Inflammatory macrophage (primary cell): ENCODE measurements at places on chromosomes 5 and 9.

GRCh38 chr5:103744159-103744558, 181.6 kb upstream of the NUDT12 start:
- no peak for DNase-seq

- no peak for DNase-seq
Measured at GRCh38 chr9:29150606-29151005, 1577.3 kb upstream of the C9orf72 start.

DNA sequence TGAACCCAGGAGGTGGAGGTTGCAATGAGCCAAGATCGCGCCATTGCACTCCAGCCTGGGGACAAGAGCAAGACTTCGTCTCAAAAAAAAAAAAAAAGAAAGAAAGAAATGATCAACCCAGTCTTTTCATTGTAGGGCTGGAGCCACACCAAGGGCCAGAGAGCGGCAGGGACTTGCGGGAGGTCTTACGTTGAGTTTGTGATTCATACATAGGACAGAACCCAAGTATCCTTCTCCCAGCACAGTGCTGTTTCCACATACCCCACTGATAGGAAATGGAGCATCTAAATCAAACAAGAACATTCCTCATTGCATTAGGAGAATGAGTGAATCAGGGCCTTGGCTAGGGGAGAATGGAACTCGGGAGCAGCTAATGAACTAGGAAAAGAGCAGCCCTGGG, 3.5 kb upstream of the TNIP1 start:
- DNase-seq: no peak

- no peak for DNase-seq
Measured at GRCh38 chr5:142671266-142671665, 14.6 kb downstream of the FGF1 start.

- DNase-seq: no peak
Measured at GRCh38 chr9:69442486-69442885, 117.5 kb downstream of the ENTREP1 start.

DNA sequence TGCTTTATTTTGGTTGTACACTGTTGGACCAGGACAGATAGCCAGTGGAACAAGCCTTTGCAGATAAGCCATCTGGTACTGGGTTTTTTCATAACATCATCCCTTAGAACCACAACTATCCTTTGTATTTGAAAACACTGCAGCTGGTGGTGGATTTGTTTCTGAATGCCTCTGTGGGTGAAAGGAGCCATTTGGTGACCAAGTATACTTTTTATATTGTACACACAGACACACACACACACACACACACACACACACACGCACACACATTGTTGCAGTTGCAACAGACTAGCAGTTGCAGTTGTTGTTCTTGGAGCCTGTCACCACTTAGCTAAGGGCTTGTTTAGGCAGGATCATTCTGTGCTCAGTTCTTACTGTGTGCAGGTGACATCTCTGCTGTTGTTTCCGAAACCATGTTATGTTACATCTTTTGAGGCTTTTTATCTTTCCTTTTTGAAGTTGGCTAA, 22.9 kb upstream of the CAVIN4 start:
- no peak for DNase-seq

DNA sequence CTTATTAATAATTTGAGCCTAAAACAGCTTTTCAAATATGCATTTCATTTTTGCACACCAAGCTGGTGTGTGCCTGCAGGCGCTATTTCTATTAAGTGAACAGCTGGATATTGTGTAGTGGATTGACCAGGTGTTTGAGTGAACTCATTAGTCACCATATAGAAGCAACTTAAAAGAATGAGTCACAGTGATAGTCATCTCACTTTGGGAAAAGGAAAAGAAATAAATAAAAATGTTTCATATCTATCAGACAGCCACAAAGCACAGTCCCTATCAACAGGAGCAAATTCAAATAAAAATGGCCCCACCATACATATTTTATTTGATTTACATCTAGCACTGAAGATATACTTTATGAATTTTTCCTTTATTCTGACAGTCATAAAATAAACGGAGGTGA, 456.5 kb upstream of the CDH9 start:
- no peak for DNase-seq

- no peak for DNase-seq
Measured at GRCh38 chr5:144134194-144134826, 36.1 kb downstream of the YIPF5 start.

- DNase-seq: no peak
Measured at GRCh38 chr9:101840694-101841188, 102.3 kb upstream of the GRIN3A start.

DNA sequence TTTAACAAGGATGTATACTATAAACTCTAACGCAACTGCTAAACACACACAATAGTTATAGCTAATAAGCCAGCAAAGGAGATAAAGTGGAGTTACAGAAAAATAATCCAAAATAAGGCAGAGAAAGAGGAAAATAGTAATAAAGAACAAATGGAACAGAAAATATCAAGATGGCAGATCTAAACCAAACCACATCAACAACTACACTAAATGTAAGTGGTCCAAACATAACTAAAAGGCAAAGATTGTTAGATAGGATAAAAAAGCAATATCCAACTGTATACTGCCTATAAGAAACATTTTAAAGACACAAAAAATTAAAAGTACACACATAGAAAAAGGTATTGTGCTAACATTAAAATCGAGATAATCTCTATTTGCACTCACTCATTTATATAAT, 5.6 kb upstream of the COL23A1 start:
- DNase-seq: no peak

DNA sequence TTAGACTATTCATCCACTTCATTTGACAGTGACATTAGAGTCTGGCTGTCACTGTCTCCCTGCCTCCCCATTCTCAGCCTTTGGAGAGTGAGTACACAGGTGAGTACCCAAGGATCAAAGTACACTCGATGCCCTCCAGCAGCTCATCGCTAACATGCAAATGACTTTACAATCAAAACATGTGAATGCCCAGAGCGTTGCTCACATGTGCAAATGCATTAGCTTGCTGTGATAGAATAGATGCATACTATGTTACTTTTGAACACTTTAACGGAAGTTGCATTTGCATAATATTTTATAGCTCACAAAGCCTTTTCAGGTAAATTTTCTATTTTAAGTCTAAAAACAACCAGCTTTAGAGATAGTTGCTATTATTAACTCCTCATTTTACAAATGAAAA, 107.6 kb downstream of the SYK start:
- no peak for DNase-seq

DNA sequence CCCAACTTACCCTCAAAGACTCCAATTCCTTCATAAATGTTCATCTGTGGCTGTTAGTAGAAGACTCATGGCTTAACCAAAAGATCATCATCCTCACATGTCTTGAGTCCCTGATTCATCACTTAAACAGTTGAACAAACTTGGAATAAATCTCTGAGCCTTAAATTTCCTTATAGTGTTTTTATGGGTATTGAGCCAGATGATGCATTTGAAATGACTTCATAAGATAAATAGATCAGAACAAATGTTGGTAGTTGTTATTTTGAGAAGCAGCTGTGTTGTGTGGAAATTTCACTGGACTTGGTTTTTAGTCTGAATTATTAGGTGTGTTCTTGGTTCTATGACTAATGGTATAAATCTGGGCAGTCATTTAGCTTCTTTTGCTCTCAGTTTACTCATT, 236.2 kb downstream of the NNT start:
- no peak for DNase-seq

GRCh38 chr5:83049370-83049885, 27.8 kb downstream of the TMEM167A start:
- no peak for DNase-seq

GRCh38 chr9:92558612-92559374, 23.0 kb upstream of the ECM2 start:
- DNase-seq: no peak

DNA sequence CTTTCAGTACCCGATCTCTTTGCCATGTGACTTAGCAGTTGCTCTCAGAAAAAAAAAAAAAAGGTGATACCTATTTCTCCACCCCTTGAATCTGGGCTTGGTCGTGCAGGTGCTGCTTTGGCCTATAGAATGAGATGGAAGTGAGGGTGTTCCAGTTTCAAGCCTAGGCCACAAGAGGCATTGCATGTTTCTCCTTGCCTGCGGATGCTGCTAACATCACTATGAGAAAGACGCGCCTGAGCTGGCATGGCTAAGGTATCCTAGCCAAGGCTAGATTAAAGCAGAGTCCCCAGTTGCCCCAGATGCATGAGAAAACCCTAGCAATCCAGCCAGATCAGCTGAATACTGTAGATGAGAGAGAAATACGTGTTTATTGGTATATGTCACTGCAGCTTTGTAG, 14.7 kb upstream of the CSF1R start:
- DNase-seq: no peak

- no peak for DNase-seq
Measured at GRCh38 chr9:130181678-130182380, 9.6 kb downstream of the NCS1 start.

GRCh38 chr9:2526071-2526828, 95.3 kb upstream of the VLDLR start:
- no peak for DNase-seq

DNA sequence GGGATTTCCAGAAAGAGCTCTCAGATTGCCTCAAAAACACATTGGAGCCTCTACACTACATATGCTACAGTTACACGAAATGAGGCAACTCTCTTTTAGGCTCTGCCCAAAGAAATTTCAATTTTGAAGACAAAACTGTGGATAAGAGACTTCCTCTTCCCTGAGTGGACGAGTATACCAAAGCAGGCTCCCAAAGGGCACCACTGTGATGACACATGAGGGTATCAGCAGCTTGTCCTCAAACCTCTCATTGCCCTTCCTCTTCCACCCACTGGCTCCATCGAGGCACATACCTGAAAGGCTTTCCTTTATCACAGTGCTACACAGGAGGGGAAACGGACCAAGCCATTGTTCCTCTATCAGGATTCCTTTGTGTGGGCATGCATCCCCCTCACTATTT, 11.3 kb downstream of the CKMT2 start:
- DNase-seq: no peak

GRCh38 chr5:16849775-16850174, 86.3 kb downstream of the MYO10 start:
- DNase-seq: no peak

GRCh38 chr5:68147659-68148058, 67.9 kb upstream of the PIK3R1 start:
- DNase-seq: no peak

GRCh38 chr9:20250791-20251190, 371.5 kb downstream of the MLLT3 start:
- DNase-seq: no peak

DNA sequence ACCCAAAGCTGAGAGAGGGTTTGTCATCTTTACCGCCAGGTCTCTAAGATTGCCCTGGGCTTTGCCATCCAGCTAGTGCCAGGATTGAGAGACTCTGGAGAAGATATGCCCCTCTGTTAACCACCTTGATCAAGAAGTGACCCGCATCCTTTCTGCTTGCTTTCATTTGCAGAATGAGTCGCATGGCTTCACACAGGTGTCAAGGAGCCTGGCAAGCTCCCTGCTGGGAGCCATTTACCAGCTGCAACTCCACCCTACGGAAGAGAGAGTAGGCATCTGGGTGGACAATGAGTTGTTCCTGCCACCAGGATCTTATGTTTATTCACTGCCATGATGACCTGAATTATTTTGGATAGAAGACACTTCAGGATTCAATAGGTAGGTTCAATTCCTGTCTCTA, 43.0 kb downstream of the HSD17B3 start:
- DNase-seq: no peak

GRCh38 chr9:134779640-134780039, 101.0 kb upstream of the FCN2 start:
- no peak for DNase-seq
